Liver (tissue), 10 donors: ENCODE measurements at places on chromosomes 1 and 21.

DNA sequence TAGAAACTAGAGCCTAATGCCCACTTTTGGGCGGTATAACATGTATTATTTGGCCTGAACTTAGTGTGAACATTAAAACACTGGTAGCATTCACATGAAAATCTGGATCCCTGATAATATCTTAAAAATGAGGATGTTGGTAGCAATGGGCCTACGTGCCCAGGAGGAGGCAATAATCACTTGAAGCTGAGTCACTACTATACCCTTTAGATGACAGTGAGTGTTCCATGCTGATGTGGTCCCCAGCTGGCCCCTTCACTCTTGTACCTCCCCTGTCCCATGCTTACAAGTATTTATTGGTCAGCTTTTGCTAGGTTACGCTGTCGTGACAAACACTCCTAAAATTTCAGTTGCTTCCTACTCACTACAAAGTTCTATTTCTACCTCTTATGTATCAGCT, 23.0 kb upstream of the POU2F1 start:
- no peak for DNase-seq

DNA sequence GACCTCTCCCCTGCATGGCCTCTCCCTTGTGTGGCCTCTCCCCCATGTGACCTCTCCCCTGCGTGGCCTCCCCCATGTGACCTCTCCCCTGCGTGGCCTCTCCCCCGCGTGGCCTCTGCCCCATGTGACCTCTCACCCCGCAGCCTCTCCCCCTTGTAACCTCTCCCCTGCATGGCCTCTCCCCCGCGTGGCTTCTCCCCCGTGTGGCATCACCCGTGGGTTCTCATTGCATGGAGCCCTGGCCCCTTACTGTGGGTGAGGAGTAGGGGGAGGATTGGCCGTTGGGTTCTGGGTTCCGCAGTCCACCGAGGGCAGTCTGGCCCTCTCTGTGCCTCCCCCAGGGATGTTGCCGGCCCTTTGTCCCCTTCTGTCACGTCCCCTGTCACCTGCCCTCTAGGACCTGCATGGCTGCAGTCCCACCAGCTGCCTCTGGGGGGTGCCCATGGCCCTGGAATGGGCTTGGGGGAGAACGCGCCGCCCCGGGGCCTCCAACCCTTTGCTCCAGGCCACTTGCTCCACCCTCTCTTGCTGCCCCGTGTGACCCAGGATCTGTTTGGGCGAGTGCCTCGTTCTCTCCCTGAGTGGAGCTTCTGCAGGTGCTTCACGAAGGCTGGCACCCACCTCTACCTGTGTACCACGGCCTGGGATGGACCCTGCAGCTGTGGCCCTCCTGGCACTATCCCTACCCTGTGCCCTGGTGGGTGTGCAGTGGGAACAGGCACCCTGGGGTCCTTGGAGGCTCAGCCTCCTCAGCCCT, 21.3 kb downstream of the RRP1 start:
- DNase-seq: peak; percentile 96

DNA sequence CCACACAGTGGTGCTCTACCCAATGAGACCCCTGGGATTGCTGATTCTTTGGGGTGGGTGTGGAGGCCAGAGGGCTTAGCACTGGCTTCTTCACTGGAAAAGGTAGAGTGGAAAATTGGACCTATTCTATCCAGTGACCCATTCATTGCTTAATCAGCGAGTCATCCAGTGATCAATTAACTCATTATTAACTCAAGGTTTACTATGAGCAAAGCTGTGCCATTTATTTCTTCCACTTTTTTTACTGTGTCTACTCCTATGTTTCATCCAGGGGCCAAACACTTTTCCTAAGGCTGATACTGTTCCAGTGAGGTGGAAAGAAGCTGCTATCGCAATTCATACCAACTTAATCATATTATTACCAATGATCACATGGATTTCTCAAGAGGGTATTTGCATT, 363.9 kb downstream of the RPS6KC1 start:
- DNase-seq: peak; percentile 16

- peak; percentile 86 for DNase-seq
Measured at GRCh38 chr1:222713091-222713961, 962 bp downstream of the BROX start.

DNA sequence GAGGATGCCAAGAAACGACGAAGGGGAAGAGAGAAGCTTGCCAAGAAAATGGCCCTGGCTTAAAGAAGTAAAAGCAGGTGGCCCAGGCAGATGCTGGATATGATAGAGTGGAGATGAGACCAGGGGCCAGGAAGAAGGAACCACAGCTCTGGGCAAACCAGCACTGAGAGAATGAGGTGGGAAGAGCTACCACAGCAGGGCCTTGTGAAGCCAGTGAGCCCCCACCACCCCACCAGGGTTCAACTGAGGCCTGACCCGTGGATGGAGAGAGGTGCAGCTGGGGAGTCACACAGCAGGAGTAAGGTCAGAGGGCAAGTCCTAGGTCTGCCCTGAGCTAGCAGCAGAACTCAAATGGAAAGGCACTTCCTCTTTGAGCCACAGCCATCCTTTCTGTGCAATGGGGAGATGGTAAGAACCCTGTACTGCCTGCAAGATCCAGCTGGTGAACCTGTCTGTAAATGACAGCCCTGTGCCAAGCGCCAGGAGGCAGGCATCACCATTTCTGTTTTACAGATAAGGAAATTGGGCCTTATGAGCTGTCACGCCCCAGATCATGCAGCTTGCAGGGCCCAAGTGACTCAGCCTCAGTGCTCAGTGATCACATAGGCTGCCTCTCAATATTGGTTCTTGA, 8.5 kb downstream of the SH3BGRL3 start:
- no peak for DNase-seq

DNA sequence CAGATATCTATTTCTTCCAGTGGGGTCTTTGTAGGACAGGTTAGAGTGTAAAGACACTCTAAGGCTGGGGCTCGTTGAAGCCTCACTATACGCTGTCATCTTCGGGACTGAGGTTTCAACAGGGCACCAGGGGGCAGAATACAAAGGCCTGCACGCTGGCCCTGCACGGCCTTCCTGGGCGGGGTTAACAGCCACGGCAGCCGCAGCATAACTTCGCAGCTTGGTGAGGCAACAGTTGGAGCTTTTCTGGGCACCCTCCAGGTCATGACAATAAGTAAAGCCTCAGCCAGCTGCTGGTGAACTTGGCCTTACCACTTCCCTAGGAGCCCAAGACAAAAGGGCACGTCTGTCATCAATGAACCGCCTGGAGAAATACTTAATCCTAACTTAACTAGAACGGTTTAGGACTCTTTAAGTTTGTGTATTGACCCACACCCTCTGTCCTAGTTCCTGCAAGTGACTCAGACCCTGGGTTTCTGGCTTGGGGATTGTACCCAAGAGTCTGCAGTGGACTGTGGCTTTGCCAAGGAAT, 2.3 kb upstream of the RUNX1 start:
- peak; percentile 76 for DNase-seq

DNA sequence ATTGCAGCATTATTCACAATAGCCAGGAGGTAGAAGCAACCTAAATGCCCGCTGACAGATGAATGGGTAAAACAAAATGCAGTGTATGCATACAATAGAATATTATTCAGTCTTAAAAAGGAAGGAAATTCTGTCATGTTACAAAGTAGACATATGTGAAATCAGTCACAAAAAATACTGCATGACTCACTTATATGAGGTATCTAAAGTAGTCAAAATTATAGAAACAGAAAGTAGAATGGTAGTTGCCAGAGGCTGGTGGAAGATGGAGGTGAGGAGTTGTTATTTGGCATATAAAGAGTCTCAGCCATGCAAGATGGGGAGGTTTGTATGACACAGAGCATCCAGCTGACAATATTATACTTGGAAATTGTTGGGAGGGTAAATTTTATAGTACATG, 43.0 kb upstream of the EGLN1 start:
- no peak for DNase-seq

DNA sequence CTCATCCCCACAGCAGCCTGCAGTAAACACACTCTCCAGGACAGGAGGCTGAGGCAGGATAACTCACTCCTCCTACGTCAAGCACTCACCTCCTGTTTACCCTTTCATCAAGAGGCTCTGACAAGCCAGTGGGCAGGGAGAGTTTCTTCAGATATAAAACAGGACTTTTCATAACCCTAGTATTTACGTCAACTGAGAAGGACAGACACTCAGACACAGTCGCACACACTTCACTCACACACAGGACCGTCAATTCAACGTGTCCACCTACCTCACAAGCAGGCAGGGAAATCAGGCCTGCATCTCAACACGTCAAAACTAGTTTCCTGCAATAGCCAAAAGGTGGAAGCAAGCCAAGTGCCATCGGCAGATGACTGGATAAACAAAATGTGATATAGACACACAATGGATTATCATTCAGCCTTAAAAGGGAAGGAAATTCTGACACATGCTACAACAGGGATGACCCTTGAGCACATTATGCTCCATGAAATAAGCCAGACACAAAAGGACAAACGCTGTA, 48.6 kb downstream of the ITPKB start:
- no peak for DNase-seq

- DNase-seq: no peak
Measured at GRCh38 chr1:49627781-49628180, 396.0 kb downstream of the AGBL4 start.

- DNase-seq: peak; percentile 62
Measured at GRCh38 chr1:24391882-24392603, 21.5 kb downstream of the STPG1 start.

- DNase-seq: no peak
Measured at GRCh38 chr1:145757420-145757819, 38.1 kb downstream of the CD160 start.

DNA sequence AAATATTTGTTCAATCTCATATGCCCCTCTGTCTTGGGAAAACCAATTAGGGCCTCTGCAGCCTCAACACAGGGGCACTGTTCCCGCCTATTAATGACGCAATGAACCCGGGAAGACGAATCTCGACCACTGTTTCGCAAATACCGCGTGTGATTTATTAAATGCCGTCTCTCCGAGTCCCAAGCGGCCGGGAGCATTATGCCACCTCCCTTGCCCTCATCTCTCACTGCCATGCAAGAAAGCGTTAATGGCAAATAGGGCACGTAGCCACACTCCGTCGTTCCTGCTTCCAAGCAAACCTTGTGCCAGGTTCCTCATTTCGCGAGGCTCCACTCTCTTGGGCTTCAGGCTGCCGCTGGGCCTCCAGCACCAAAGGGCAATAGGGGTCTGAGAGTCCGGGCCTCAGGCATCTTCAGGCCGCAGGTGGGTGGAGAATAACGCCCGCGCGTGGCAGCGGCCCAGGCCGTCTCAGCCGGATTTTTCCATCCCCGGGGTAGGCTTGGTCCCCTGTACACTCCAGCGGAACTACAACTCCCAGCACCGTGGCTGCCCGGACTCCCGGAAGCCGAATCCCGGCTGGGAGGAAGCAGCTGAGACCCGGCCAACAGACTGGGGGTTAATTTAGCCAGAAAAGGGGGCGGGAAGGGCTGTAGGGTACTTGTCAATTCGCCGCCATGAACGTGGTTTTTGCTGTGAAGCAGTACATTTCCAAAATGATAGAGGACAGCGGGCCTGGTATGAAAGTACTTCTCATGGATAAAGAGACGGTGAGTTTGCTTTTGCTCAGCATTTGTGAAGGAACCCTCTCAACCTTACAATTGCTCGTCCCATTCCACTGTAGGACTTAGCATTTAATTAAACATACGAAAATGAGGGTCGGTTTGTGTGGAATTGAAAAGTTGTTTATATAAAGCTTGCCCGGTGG, at the start of gene VPS45:
VPS45 (plus strand) TSS at position 593 of the 925 bp plus-strand sequence; CDS start at position 675, 82 bp downstream.
- DNase-seq: peak; percentile 84

- DNase-seq: no peak
Measured at GRCh38 chr1:174872615-174873058, 127.1 kb upstream of the CACYBP start.

DNA sequence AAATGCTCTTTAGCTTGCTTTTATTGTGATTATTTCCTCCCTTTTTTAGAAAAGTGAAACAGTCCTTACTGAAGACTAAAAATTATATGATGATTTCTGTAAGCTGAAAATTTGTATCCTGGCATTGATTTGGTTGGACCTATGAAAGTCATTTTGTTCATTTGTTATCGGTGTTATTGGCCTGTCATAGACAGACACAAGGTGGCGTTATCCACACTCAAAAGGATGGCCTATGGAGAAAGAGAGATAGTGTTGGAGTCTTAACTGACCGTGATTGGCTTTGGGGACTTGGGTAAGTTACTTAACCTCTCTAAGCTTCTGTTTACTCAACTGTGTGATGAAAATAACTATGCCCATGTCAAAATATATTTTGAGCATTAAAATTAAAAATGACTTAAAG, 203.6 kb upstream of the CHODL start:
- no peak for DNase-seq

GRCh38 chr1:70220015-70220414, 1.2 kb upstream of the SRSF11 start:
- no peak for DNase-seq

- no peak for DNase-seq
Measured at GRCh38 chr1:212586206-212587015, 22.1 kb upstream of the ATF3 start.

- DNase-seq: no peak
Measured at GRCh38 chr1:53617851-53618499, 121.0 kb downstream of the GLIS1 start.

- no peak for DNase-seq
Measured at GRCh38 chr21:25905126-25905525, 170.4 kb downstream of the GABPA start.

DNA sequence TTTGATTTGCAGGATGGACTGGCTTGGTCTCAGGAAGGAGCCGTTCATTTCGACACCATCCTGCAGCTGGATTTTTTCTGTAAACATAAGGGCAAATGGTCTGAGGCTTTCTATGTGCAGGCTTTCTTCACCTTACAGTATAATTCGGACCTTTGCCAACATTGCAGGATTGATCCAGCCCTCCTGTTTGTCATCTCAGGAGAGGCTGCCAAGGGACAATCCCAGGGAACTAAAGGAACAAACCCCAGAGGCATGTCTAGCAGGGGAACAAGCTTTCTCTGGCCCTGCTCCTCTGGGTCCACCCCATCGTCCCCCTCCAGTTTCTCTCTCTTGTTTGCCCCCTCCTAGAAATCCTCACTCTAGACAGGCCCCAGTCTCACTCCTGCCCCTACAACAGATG, 24.8 kb upstream of the GBP6 start:
- no peak for DNase-seq

- DNase-seq: no peak
Measured at GRCh38 chr1:38834937-38835827, 24.4 kb downstream of the RRAGC start.

GRCh38 chr1:58162952-58163550, 383.5 kb downstream of the OMA1 start:
- peak; percentile 36 for DNase-seq

- DNase-seq: no peak
Measured at GRCh38 chr1:244087611-244088010, 36.5 kb downstream of the ZBTB18 start.

- no peak for DNase-seq
Measured at GRCh38 chr21:38790059-38790458, 15.7 kb upstream of the ETS2 start.

- no peak for DNase-seq
Measured at GRCh38 chr1:208737922-208738321, 493.7 kb upstream of the PLXNA2 start.

GRCh38 chr1:222540598-222540995, 7.3 kb downstream of the HHIPL2 start:
- DNase-seq: no peak

GRCh38 chr21:14318578-14318977, 64.4 kb downstream of the HSPA13 start:
- no peak for DNase-seq

- no peak for DNase-seq
Measured at GRCh38 chr1:17635276-17635675, 95.8 kb downstream of the ARHGEF10L start.

- no peak for DNase-seq
Measured at GRCh38 chr1:247471445-247472016, 13.6 kb upstream of the OR2B11 start.

- no peak for DNase-seq
Measured at GRCh38 chr1:172897738-172898137, 153.0 kb downstream of the TNFSF18 start.

GRCh38 chr1:206059355-206059915, 6.5 kb downstream of the RHEX start:
- no peak for DNase-seq
